Inflammatory macrophage (primary cell): ENCODE measurements at places on chromosomes 4 and X.

DNA sequence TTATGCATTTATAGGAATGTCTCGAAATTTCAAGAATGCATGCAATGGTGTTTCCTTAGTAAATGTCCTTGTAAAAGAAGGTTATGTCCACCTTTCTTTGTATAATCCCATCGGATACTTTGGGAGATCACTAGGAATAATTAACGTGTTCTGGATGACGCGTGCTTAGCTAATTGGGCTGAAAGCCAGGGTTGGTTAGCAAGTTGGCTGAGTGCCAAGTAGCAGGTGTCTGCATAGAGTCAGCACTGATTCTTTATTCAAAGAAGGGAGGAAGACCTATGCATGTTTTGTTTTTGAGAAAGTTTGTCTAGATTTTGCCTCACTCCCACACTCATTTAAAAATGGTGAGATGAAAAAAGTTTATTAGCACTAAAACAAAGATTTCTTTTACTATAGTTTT, 144.6 kb downstream of the SOX3 start:
- DNase-seq: no peak

- DNase-seq: no peak
Observed at GRCh38 chrX:152306331-152306730, 144.8 kb downstream of the GABRA3 start.

DNA sequence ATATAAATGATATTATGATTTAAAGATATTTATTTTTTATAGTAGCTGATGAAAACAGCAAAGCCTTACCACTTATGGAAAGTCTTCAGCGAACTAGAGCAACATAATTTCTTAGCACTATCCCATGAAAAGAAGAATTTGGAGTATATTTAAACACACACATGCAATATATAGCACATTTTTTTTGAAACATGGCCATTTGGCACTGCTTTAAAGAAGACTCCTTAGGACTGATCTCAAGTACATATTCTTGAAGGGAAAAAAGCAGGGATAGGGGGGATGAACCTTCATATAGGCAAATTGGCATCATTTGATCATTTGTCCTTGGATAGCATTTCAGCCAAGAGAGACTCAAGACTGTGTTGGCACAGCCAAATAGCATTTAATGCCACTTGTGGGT, 193.3 kb downstream of the ANKRD50 start:
- DNase-seq: no peak

GRCh38 chr4:101348995-101349800, 1.9 kb upstream of the PPP3CA start:
- peak; percentile 6 for DNase-seq

GRCh38 chr4:184680698-184681097, 31.2 kb downstream of the PRIMPOL start:
- peak; percentile 35 for DNase-seq

GRCh38 chrX:91434351-91435168, at the start of gene PABPC5:
PABPC5 (plus strand) TSS chrX:91434839; CDS start chrX:91435578, 739 bp downstream.
- no peak for DNase-seq

GRCh38 chr4:71290074-71290473, 48.7 kb upstream of the SLC4A4 start:
- DNase-seq: no peak

- no peak for DNase-seq
Observed at GRCh38 chr4:3483471-3483921, 20.4 kb downstream of the DOK7 start.

GRCh38 chr4:8191136-8191747, 7.8 kb upstream of the SH3TC1 start:
- DNase-seq: peak; percentile 97

- DNase-seq: no peak
Observed at GRCh38 chr4:105712766-105713165, 4.2 kb downstream of the GSTCD start.

DNA sequence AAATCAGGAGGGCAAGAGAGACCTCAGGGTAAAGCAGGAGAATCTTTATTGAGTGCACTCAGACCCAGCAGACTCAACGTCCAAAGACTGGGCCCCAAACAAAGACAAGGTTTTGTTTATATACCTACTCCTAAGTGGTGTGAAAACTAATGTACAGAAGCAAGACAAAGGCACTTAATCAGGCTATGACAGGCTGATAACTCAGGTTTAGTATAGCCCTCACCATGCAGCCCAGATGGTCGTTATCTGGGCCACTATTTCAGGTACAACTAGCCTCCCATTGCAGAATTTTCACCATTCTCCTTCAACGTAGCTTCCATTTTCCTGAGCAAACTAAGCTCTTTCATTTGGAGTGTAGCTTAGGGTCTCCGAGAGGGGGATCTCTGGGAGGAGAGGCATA, 36.9 kb downstream of the SULT1E1 start:
- DNase-seq: no peak

GRCh38 chrX:119410027-119410819, 11.1 kb downstream of the SLC25A43 start:
- DNase-seq: peak; percentile 3

- DNase-seq: peak; percentile 28
Observed at GRCh38 chr4:98468709-98469108, 189.7 kb downstream of the TSPAN5 start.

- no peak for DNase-seq
Observed at GRCh38 chrX:154654372-154654771, 993 bp upstream of the CTAG2 start.

GRCh38 chr4:129328162-129328561, 232.2 kb downstream of the C4orf33 start:
- DNase-seq: peak; percentile 55

GRCh38 chrX:150692831-150693724, at the start of gene MTMR1:
MTMR1 (plus strand) TSS chrX:150693396; CDS start chrX:150693531, 135 bp downstream.
- DNase-seq: no peak

- DNase-seq: no peak
Observed at GRCh38 chrX:87941841-87942240, 424.2 kb downstream of the KLHL4 start.

- no peak for DNase-seq
Observed at GRCh38 chr4:34220601-34221000, 2023.7 kb downstream of the ARAP2 start.

DNA sequence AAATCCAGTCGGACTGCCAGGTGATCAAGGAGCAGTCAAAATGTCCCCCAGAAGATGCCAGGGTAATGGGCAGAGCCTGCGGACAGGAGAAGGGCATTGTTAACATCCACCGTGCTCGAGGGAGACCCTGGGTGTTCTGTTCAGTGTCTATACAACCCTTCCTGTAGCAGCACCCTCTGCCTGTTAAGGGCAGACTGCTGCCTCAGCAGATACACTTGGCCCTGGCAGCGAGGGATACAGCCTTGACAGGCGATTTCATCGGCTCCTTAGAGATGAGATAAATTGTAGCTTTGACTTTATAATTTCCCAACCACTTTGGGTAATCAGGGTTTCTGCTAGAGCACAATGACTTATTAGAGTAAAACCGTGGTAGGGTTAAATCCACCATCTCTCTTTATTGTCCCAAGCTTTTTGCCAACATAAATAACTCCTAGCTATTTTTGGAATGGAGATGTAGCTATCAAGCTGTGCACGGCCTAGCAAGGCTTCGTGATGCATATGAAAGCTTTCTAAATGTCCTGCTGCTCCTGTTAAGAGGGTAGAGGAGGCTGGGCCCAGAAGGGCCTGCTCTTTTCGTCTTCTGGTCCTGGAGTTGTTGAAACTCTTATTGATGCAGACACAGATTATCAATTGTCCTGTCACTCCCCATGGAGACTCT, 195.9 kb downstream of the CPEB2 start:
- DNase-seq: no peak

GRCh38 chr4:138835832-138836533, 179.6 kb upstream of the NOCT start:
- no peak for DNase-seq

DNA sequence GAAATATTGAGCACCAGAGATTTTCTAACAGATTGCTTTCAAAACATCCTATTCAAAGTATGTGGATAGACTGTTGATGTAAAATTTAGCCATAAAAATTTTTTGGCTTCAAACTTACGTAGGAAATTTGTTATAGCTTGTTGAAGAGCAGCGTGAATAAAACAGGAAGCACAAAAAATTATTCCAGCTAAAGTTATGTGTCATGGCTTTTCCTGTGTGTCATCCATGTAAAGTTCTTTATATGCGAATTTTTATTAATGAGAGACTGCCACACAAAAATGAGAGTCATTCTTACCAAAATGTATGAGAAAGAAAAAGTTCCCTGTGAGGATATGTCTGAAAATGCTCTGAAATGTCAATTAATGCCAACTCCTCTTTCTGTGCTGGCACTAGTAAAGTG, 19.5 kb downstream of the EPGN start:
- DNase-seq: no peak

DNA sequence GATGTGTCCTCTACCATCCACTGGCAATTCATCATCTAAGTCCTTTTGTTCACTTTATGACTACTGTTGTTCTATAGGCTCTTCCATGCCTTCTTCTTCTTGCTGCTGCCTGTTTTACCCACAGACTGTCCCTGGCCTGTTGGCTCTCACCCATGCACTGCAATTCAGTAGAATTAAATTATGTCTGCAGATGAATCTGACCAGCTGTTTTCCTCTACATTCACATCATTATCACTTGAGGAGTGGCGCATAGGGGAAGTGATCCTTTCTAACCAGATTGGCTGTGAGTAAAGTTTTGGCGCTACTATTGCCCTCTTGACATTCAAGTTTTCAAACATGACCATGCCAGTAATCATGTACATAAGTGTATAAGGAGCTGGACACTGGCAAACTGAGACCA, 91.7 kb downstream of the FRMPD4 start:
- no peak for DNase-seq

GRCh38 chr4:113469023-113469390, 292.5 kb downstream of the CAMK2D start:
- DNase-seq: no peak

DNA sequence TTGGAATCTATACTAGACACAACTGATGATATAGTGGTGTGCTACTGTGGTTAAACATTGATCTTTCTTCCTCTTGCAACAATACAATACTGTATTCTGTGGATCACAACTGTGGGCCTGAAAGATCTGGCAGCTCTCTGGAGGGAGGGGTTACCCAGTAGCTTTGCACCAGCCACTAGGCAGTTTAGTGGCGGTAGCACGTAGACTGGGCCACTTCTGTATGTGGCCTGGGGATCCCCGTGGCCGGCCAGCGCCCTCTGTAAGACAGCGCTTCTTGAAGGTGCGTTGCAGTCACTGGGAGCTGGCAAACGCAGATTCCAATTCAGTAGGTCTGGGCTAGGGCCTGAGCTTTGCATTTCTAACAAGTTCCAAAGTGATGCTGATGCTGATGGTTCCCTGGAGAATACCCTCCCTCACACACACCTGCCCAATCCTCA, 168.6 kb downstream of the MGST2 start:
- no peak for DNase-seq

DNA sequence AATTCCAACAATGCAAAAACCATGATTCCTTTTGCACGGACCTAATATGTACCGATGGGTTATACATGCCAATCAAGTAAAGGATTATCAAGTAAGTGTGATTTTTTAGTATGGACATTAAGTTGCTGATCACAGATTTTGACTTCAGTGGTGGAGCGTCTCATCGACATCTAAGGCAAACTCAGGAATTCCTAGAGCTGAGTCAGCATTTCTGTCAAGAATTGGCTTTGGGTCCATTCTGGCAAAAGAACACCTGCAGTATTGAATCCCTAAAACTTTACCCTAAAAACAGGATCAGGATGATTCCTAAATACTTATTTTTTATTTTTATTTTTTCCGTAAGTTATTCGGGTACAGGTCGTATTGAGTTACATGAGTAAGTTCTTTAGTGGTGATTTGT, 83.6 kb downstream of the HPGD start:
- no peak for DNase-seq

DNA sequence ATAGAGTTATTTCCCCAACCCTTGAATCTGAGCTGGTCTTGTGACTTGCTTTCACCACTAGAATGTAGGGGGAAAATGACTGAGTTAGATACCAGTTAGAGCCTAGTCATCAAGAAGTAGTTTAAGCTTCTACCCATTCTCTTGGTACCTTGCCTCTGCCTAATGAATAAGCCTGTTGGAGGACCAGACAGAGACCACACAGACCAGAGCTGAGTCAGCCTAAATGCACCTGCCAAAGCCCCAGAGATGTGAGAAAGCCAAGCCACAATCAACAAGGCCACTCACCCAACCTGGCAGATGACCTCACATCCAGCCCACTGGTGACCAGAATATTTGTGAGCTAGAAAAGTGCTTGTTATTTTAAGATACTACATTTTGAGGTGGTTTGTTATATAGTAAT, 85.2 kb upstream of the DCLK2 start:
- DNase-seq: no peak

DNA sequence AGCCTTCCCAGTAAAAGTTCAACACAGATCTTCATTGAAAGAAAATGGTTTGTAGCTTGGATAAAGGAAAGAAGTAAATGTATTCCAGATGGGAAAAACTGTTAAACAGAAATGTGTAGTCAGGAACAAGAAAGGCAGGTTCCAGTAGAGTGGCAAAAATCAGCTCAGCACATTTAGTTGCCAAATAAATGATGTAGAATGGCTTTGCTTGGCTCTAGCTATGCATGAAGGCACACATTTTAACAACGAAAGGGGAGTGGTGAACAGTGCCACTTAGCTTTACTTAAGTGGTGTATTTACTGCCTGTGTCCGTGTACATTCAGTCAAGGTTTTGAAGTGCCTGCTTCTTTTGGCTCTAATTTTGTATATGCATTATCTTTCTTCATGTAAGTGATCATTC, 644.5 kb upstream of the ATOH1 start:
- no peak for DNase-seq

GRCh38 chr4:188130355-188130754, 8.9 kb upstream of the TRIML1 start:
- DNase-seq: no peak

- DNase-seq: no peak
Observed at GRCh38 chrX:132375941-132376340, 112.9 kb downstream of the MBNL3 start.

DNA sequence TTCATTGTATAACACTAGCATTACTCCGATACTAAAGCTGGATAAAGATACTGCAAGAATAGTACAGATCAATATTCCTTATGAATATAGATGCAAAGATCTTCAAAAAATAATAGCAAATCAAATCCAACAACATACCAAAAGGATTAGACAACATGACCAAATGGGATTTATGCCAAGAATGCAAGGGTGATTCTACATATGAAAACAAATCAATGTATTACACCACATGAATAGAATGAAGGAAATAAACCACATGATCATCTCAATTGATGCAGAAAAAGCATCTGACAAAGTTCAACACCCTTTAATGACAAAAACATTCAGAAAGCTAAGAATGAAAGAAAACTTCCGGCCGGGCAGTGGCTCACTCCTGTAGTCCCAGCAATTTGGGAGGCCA, 42.8 kb downstream of the CUL4B start:
- no peak for DNase-seq

- DNase-seq: no peak
Observed at GRCh38 chrX:155592331-155592730, 20.4 kb downstream of the TMLHE start.

DNA sequence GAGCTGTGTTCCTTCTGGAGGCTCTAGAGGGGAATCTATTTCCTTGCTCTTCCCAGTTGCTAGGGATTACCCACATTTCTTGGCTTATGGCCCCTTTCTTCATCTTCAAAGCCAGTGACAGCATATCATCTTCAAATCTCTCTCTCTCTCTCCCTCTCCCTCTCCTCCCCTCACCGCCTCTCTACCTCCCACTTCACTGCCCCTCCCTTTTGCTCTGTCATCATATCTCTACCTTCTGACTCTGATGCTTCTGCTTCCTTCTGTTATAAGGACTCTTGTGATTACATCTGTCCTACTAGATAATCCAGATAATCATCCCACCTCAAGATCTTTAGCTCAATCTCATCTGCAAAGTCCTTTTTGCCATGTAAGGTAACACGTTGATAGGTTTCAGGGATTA, 93.1 kb upstream of the TEX13D start:
- DNase-seq: no peak
